Hypothalamus (tissue), 51 donors: ENCODE measurements at places on chromosomes 11 and 22.

- no peak for DNase-seq
Observed at GRCh38 chr11:110148775-110149744, 55.9 kb downstream of the ZC3H12C start.

GRCh38 chr11:10894666-10895065 is 36.8 kb upstream of the ZBED5 start:
- no peak for DNase-seq

- DNase-seq, result no peak
Observed at GRCh38 chr11:85348945-85349344, 278.2 kb downstream of the DLG2 start.

DNA sequence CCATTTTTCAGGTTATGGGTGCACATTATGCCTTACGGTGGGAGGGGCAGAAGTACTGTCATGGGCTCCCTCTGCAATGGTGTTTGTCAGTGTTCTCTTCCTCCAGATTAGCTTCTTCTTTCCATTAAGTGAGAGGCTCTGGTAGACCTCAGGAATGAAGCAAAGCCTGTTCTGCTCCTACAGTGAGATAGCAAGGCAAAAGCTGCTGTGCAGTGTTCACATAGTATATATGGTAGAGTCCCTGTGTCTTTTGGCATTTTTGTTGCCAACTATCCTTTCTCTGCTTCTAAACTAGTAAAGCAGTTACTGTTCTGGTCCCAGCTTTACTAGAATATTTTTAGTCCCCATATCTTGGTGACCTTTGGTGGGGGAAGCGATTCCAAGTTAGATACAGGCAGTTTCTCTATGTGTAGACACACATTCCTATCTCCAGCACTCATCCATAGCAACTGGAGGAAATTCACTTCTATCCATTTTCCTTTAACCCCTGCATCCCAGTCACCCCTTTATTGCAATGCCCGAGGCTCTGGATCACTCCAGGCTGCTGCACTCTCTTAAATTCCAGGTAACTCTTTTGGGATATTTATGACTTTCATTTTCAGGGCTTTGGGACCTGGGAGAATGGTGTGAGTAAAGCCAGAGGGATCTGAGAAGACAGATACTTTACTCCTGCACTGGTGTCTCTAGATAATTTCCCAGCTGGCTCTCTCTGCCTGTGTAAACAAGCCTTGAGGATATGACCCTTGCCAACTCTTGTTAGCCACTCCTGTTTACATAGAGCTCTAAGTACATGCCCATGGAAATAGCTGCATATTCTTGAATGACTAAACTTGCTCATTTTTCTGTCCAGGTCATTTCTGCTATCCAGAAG is 3.9 kb upstream of the TRIM34 start:
- DNase-seq, result no peak

GRCh38 chr11:11113626-11114025 is 239.4 kb downstream of the CSNK2A3 start:
- no peak for DNase-seq

DNA sequence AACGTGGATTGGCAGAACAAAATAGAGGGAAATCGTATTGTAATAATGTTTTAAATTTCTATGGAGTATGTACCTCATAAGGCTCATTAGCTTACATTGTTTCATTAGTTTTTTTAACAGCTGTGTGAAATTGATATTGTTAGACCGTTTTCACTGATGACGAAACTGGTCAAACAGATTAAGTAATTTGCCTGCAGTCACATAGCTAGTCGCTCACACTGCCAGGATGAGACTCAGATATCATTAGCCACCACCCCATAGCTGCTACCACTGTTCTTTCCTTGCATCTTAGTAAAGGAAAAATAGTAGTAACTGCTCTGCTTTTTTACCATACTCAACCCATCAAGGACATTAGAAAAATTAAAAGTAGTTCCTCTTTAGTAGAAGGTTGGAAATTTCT is 64.0 kb downstream of the DKK3 start:
- DNase-seq, result no peak

DNA sequence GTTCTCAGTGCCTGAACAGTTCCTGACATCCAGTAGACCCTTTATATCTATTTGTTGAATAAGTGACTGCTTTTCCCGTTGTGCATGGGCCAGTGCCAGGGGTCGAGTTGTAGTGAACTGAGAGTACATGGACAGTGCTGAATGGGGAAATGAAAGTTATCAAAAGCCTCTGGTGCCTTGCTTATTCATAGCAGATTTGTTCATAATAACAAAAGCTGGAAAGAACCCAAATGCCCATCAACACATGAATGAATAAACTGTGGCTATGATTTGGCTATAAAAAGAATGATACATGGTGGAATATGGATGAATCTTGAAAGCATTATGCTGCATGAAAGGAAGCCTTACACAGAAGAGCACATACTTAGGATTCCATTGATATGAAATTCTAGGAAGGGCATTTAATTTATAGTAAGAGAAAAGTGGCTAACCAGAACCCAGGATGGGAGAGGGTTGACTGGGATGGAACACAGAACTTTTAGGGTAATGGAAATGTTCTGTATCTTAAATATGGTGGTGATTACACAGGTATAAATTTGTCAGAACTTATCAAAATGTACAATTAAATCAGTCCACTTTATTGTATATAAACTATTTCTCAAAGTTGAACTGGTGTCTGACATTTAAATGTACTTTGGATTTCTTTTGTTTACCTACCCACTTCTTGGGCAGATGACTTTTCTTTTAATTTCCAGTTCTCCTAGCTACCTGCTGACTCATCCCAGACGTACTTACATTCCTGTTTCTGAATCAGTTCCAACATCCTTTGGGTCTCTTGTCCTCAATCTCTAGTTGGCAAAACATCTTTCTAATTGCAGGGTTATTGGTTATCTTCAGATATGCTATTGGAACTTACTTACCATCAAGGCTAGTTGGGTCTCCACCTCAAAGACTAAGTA is 42.8 kb downstream of the PACS1 start:
- no peak for DNase-seq

- no peak for DNase-seq
Observed at GRCh38 chr11:73894725-73895335, 18.0 kb downstream of the PAAF1 start.

GRCh38 chr11:100735949-100736675 is 49.0 kb downstream of the ARHGAP42 start:
- DNase-seq, result no peak

GRCh38 chr11:110312670-110313069 is 16.3 kb upstream of the RDX start:
- no peak for DNase-seq

DNA sequence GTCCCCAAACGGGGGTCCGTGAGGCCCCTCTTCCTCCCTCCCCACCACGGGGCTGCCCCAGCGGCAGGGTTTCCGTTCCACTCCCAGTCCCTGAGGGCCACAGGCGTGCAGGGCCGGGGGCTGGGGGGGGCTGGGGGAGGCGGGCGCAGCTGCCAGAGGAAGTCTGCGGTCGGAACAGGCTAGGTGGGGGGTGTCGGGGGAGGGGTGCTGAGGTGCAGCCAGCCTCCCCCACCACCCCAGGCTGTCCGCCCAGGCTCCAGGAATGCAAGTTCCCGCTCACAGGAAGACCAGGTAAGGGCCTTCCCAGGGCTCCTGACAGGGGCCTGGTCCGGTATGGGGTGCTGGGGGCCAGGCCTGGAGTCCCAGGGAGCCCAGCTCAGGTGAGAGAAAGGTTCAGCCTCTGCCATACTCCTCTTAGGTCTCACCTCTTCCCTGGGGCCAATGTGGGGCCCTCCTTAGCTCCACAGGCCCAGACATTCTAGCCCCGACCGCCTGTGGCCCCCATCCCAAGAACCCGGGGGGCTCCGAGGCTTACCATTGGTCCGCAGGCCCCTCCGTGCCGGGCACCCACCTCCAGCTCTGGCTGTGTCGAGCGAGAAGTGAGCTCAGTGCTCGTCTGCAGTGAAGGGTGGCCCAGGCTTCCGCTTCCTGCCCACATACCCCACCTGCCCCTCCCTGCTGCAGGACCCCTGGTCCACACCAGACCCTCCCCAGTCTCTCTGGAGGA is at the start of gene PTPRCAP:
PTPRCAP (minus strand) TSS at position 601 of the 727 bp plus-strand sequence; CDS start at position 538, 63 bp downstream.
- DNase-seq, result no peak

- no peak for DNase-seq
Observed at GRCh38 chr11:43589601-43590250, 90.8 kb upstream of the HSD17B12 start.
